ENCODE measurements at places on chromosomes 7 and 10. TPM values are rescaled to one million over a fixed set of nuclear protein-coding genes. Genes with fewer than 3 reads are reported as not detected.

GRCh38 chr10:80540981-80541750, 3.5 kb downstream of the SH2D4B start:
- DNase-seq, result no peak

SAMD9L gene
- not detected for polyA plus RNA-seq

DNA sequence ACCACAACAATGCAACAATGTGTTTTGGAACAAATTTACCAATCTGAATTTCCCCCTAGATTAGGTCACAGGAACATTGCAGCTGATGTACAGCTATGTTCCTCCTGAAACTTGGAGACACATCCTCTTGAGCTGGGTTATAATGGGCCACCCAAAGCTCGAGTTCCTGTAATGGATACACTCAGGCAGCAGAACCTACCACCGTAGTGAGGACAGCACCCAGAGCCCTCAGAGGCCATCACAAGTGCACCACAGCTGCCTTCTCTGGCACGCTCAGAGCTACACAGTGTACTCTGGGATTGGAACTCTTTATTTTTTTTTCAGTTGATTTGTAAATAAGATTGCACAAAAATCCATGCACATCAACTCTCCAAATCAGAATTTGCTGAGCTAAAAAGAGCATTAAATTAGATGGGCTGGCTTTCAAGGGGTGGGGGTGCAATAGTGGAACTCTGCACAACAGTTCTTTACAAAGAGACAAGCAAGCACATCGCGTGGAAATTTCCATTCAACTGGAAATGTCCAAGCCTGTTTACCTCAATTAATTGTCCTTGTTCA, 56.7 kb downstream of the EGFR start:
- DNase-seq, result peak; percentile 66

GPAM gene
- polyA plus RNA-seq, result 7.4 TPM

PROSER2 gene
- 3.7 TPM for polyA plus RNA-seq

- DNase-seq, result peak; percentile 35
Measured at GRCh38 chr7:135678612-135679575, 16.6 kb downstream of the STMP1 start.

- no peak for DNase-seq
Measured at GRCh38 chr10:102679596-102679995, 34.6 kb downstream of the ARL3 start.

DNA sequence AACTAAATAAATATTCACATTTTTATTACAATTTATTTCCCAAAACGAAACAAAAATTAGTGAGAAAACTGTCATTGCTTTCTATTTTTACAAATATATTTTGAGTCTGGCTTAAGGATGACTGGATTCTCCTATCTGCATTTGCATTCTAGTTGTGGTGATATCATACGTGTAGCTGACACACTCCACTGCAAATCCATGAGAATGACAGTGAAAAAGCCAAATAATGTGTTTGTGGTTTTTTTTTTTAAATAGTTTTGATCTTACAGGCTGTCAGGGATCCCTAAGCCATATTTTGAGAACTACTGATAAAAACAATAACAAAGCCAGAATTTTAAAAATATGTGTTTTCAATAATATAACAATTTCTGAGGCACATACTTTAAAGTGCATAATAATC, 5.8 kb upstream of the STAMBPL1 start:
- no peak for DNase-seq

- no peak for DNase-seq
Measured at GRCh38 chr10:96096958-96097357, 33.1 kb upstream of the ZNF518A start.

ELAPOR2 gene
- polyA plus RNA-seq, result 8.8 TPM

DNA sequence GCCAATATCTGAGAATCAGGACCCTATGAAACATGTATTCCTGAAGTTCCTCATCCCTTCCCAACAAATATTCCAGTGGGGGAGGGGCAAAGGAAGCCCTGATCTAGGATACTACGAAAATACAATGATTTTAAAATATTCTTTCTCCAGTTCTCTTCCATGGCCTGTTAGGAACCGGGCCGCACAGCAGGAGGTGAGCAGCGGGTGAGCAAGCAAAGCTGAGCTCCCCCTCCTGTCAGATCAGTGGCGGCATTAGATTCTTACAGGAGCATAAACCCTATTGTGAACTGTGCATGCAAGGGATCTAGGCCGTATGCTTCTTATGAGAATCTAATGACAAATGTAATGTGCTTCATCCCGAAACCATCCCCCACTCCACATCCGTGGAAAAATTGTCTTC, 370.8 kb downstream of the WDR11 start:
- no peak for DNase-seq

DNA sequence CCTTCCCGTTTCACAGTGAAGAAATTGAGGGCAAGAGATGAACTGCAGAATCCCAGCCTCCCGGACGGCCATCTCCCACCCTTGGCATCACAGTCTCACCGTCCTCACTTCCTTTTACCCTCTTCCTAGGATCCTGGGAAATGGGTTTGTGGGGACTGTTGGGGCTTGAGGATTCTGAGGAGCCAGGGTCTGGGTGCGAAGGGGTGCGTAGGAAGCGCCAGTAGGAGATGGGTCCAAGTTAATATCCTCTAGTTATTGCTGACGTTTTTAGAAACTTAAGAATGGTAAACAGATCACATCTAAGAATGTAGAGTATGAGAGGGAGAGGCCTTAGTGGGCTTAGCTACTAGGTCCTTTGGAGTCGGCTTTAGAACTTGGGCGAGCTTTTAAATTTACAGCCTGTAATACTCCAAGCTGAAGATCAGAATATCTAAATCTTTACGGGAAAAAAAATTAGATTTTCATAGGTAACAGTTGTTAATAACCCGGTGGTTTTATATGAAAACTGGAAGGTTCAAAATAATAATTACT, 696 bp downstream of the MALSU1 start:
- no peak for DNase-seq

DNA sequence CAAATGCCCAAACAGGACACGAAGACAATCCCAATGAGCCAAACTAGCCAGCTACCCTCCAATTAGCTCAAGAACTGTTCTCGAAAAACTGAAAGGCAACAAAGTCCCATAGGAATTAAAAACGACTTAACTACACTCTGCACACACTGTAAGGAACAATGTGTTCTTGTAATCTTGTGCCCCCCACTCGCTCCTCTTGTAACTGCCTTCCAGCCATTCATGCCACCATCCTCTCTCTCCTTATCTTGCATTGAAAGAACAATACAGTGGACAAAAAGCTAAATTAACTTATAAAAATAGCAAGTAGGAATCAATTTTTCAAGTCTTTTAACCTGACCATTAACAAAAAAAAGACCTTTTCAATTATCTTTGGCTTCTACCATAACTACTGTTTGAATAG, 2.9 kb downstream of the CYTH3 start:
- DNase-seq, result no peak

DNA sequence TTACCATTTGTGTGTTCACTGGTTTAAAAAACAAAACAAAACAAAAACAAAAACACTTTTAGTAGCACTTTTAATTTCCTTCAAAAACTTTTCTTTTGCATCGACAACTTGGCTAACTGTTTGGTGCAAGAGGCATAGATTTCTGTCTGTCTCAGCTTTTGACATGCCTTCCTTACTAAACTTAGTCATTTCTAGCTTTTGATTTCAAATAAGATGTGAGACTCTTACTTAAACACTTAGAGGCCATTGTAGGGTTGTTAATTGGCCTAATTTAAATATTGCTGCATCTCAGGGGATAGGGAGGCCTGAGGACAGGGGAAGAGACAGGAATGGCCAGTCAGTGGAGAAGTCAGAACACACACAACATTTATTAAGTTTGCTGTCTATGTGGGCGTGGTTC, 66.3 kb downstream of the AVL9 start:
- no peak for DNase-seq

GRCh38 chr10:21888959-21889358, 114.6 kb downstream of the DNAJC1 start:
- DNase-seq, result no peak

DNA sequence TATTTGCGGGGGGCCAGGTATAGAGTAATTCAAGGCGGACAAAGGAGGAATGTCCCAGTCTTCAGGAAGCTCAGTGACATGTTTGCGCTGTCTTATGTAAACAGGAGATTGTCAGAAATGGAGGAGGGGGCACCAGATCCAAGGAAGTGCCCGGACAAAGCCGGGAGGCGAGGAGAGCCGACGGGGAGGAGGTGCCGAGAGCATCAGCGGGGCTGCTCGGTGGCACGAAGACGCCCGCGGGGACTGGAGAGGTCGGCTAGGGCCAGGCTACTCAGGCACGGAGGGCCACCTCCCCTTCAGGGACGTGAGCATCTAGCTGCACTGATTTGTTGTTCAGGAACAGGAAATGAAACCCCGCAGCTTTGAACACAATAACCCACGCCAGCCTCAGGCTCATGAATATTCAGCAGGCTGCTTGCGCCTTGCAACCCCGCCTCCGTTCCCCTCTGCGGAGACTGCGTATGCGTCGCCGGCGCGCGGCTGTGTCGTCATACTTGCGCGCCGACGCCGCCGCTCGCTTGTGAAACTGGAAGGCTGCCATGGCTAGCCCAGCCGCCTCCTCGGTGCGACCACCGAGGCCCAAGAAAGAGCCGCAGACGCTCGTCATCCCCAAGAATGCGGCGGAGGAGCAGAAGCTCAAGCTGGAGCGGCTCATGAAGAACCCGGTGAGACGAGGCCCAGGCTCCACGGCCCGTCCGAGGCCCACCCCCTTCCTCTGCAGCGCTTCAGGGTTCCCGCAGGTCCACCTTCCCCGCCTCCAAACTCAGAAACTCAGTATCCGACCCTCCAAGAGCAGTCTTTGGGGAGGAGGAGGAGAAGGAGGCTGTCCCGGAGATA, at the start of gene PRKRIP1:
PRKRIP1 (plus strand) TSS at position 491 of the 837 bp plus-strand sequence; CDS start at position 540, 49 bp downstream.
- peak; percentile 87 for DNase-seq

DNA sequence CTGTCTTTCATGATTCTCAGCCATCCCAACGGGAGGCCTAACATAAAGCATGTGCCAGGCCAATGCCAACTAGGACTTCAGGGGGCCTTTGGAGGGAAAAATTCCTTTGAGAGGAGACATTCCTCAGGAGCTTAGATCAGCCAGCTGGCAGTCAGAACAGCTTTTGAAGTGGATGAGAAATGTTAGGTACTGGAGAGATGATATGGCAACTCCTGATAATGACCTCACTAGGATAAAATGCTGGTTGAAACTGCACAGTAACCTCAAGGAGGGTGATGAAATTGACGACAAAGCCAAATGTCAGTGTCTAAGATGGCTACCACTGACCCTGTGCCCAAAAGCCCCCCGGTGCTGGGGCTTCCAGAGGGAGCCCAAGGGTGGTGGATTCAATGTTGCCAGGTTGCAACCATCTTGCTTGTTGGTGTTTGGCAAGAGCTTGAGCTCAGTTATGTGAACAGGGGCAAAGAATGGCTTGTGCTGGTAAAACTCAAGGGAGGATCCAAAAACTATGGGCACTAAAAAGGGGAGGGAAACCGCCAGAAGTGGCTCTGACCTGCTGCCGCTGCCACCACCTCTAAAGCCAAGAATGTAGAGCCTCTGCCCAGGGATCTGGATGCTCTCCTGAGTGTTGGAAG, 121.2 kb downstream of the UBE2H start:
- DNase-seq, result no peak

LRRC17 gene
- 37.6 TPM for polyA plus RNA-seq

DNAH11 gene
- 0.49 TPM for polyA plus RNA-seq

GIMAP1 gene
- 2.0 TPM for polyA plus RNA-seq

DNA sequence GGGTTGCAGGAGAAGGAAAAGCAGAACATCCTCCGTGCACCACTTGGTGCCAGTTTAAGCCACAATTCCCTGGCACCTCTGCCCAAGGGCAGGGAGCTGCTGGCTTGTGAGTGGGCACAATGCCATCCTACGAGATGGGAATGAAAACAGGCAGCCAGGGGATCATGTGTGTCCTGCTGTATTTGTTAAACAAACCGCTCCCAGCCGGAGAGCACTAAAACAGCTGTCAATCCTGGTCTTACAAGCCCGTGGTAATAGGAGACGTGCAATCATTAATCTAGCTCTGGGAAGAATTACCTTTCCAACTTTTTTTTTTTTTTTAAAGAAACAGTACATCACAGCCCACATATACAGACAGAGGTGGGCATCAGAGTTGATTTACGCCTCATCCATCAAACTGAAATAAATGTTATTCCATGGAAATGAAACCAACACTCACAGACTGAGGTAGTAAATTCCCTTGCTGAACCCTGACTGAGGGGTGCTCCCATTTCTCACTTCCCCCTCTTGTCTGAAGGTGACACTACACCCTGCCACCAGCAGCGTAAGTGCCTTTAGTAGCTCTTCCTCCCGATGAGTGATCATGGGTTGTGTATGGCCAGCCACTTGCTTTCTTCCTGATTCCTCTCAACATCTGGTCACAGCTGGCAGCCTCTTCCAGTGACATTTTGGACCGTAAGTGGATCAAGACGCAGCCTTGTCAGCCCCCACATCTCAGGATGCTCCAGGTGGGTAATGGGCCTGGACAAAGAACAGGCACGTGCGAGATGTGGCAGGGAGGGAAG, 143.8 kb downstream of the TEX36 start:
- DNase-seq, result no peak

DNA sequence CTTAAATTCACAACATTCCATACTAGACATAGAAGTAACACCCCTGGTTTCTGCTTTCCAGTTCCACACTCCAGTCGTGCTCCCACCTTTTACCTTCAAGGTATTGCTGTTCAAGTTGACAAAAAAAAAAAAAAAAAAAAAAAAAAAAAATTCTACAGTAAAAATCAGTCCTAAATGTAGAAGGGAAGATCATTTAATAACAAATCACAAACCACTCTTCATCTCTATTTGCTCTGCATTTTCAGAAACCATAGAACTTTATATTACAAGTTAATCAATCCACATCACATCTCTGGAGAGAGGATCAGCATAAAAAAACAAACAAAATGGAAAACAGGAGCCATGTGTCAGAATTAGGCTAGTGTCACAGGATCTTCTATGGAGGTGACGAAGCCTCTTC, 206.3 kb upstream of the KLF14 start:
- DNase-seq, result no peak

DNA sequence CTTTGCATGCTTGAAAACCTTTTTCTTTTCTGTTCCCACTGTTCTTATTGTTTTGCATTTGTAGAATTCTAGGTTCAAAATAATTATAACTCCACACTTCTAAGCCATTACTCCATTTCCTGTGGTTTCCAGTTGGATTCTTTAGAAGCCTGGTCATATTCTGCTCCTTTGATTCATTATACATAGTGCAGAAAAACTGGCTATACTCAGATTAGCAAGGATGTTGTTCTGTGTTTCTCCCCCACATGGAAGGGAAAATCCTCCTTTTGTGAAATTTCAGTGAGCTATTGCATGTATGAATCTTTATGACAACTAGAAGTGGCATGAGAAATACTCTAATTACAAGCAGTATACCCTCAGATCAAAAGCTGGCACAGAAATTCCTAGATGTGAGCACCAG, 79.5 kb downstream of the SLC13A1 start:
- DNase-seq, result no peak

DNA sequence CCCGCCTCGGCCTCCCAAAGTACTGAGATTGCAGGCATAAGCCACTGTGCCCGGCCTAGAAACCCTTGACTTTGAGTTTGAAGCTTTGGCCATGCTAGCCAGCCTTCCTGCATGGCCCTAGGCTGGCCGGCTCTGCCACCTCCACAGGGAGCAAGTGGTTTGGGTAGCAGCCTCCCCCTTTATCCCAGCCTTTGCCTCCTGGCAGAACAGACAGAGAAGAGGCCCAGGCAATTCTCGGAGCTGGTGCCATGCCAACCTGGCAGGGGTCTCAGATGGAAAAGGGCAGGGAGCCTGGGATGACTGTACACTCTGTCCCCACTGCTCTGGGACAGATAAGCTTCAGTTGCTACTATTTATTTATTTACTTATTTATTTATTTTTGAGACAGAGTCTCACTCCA, 39.4 kb downstream of the SRRM3 start:
- DNase-seq, result no peak
